ENCODE measurements at places on chromosomes 2 and 18.

DNA sequence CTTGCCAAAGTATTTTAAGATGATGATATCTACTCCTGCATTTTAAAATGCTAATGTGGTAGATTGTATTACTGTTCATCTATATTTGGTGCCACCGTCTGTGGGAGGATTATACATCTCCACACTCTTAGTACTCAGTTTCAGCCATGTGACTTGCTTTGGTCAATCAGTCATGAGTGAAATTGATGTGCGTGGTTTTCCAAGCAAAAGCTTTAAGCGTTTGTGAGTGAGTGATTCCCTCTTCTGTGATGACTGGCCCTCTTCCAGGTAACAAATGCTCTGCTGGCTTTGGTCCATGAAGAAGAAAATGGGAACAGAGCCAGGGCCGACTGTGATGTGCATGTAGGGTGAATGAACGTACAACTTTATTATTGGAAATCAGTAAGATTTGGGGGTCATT, 330.4 kb downstream of the LPIN1 start:
- DNase-seq = no peak

DNA sequence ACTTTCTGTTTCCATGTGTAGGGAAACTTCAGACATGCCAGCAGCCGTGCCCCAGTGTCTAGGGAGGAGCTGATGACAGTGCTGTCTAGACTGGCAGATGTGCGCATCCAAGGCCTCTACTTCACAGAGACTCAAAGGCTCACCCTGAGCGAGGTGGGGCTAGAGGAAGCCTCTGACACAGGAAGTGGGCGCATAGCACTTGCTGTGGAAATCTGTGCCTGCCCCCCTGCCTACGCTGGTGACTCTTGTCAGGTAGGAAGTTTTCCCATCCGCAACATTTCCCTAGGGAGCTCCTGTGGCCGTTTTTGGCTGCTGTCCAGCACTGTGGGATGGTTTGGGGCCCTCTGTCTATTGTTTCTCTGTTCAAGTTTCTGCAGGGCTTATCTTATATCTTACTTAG, 143.1 kb upstream of the TTC39C start:
- peak; percentile 79 for DNase-seq

- no peak for DNase-seq
Measured at GRCh38 chr2:164913640-164914350, 41.5 kb downstream of the SLC38A11 start.

DNA sequence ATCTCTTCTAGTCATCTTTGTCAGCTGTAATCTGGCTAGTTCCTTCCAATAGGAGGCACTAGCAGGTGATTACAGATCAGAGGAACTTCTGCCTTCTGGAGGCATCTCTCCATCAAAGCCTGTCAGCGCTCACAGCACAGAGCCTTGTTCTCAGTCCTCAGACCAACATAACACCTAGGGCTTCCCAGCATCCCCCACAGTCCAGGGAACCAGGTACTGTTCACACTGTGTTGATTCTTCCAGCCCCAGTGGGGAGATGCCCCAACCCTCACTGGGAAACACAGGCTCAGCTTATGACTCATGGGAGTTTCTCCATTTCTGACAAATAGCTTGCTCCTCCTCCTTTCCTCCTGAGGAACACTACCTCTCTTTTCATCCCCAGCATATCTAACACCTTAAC, 601.7 kb downstream of the CBLN2 start:
- DNase-seq = no peak

GRCh38 chr2:27095745-27096651, 9.4 kb downstream of the KHK start:
- DNase-seq = peak; percentile 61

DNA sequence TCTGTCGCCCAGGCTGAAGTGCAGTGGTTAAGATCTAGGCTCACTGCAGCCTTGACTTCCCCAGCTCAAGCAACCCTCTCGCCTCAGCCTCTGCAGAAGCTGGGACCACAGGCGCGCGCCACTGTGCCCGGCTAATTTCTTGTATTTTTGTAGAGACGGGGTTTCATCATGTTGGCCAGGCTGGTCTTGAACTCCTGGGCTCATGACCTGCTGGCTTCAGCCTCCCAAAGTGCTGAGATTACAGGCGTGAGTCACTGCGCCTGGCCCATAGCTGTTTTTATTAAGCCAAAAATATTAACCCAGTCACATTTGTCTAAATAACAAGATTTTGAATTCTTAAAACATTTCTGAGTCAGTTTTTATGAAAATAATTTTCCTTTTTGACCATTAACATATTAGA, 6.3 kb upstream of the SFT2D3 start:
- DNase-seq = no peak
